Amniotic stem cell (primary cell): ENCODE measurements at places on chromosomes 1 and 21.

- DNase-seq: no peak
Observed at GRCh38 chr21:44370786-44371410, 17.5 kb downstream of the TRPM2 start.

GRCh38 chr1:201894343-201895119 is 5.8 kb downstream of the SHISA4 start:
- DNase-seq: no peak

DNA sequence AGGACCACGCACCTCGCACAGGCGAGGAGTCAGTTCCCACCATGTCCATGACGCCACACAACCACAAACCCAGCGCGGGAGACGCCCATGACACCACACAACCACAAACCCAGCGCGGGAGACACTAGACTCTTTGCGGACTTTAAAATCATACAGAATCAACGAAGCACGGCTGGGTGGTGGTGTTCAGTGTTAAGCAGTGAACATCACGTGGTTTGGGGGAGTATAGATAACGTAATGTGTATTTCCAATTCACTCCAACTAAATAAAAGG is 19.2 kb downstream of the PTTG1IP start:
- DNase-seq: no peak

DNA sequence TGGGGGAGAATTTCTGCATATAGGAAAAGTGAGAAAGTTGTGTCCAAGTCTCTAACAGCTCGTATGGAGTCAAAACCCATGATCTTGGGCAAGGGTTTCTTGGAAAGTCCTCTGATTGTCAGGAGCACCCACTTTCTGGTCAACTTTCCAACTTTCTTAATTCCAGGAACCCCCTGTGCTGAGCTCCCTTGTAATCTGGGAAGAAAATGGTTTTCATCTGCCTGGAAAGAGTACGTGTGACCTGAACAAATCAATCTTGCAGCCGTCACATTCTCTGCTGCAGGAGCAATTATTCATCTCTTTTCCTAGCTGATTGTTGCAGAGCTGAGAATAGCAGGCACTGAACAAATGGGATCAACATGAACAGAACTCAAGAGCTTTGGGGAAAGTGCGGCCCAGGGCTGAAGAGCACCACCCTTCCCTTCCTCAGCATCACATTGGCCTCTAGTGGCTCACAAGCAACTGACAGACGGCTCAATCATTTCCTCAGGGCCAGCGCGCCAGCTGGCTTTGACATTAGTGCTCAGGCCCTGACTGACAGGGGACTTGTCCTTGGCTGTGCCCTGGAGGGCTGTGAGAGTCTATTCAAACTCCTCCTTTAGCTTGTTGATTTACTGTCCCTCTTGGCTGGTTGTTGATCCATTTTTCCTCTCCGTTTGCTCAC is 295.2 kb downstream of the HLX start:
- DNase-seq: no peak

DNA sequence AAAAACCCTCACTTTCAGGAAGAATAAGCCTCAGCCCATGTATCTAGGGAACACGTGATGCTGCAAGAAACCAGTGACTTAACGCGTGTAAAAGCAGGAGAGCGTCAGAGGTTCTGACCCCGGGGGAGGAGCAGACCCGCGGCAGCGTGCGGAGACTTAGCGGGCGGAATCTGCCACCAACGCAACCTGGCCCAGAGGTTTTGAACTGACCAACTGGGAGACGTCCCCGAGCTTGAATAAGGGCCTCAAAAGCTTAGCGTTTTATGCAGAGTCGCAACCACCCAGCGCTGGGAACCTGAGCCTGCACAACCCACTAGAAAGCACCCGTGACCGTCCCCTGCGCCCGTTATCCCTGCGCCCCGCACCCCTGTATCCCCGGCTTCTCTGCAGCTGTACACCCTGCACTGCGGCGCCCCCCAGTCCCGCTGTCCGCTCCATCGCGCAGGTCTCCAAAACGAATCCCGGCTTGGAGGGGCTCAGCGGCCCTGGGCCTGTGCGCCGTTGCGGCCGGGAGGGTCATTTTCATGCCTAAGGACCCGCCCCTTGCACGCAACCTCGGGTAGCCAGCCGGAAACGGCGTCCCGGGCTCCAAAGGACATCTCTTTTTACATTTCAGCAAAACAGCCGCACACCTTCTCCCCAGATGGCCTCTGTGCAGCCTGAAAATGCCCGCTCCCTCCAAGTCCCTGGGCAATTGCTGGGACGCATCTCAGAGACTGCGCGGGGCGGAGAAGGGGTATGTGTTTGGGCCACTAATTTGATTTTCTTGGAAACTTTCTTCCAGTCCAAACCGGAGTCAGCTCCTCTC is 29.4 kb upstream of the TRIM17 start:
- no peak for DNase-seq

DNA sequence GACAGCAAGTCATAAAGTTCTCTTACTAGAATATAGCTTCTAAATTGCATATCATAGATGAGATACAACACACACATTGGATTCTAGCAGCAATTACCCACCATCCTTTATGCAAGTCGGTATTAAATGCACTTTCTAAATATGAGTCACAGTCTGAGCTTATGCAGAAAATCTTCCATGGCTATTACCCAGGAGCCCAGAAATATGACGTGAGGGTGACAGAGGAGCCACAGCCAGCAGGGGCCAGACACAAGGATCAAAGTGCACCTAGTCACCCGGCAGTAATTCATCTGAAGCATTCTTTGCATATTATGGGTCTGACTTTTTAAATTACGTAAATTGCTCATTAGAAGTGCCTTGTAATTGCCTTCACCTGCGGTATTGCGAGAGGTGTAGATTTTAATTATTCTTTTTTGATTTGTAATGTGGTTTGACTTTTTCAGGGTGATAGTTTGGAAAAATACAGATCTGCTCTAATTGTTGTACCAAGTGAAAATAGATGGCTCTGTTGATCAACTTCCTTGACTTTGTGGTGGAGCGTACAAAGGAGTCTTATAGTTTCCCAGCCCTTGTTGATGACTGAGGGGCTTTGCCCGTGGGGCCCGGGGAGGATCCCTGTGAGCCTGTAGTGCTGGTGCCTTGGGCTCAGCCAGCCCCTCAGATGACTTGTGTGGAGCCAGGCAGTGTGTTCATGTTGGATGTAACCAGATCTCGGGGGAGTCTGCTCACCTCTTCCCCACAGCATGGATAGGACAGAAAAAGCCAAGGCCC is 470.0 kb upstream of the VAMP3 start:
- DNase-seq: peak; percentile 36

GRCh38 chr1:52920791-52921291 is 699 bp downstream of the ECHDC2 start:
- no peak for DNase-seq

- no peak for DNase-seq
Observed at GRCh38 chr1:231421546-231421970, 529 bp downstream of the EGLN1 start.

- no peak for DNase-seq
Observed at GRCh38 chr1:94526152-94526980, 15.2 kb downstream of the F3 start.

- DNase-seq: peak; percentile 49
Observed at GRCh38 chr1:12177999-12178441, 11.2 kb downstream of the TNFRSF1B start.

DNA sequence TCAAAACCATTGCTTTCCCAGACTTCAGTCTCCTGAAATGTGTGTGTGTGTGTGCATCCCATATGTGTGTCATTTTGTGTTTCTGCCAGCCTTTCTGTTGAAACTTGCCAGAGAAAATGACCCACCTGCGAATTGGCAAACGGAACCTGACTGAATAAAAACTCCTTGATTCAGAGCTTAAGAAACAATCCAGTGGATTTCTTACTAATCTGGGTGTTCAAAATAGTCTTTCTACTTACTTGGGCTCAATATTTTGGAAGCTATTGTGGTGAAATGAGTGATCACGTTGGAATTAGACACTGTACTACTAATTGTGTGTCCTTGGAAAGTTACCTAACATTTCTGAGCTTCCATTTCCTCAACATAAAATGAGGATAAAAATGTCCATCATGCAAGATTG is 138.9 kb upstream of the ERG start:
- DNase-seq: no peak

DNA sequence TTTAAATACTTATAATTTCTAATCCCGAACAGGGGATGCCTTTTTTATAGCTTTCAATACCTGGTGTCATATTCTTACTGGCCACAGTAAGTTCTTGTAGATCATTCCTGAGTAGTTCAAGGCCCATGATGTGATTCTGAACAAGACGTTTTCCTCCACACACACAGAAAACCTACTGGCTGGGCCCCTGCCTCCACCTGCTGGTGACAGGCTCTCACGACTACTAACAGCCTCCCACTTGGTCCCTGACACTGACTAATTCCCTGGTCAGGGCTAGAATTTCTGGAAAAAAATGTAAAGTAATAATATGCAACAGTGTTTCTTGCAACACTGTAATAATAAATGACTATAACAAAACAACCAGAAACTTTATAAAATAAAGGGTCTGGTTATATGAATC is 50.4 kb upstream of the RIPK4 start:
- peak; percentile 26 for DNase-seq

- DNase-seq: no peak
Observed at GRCh38 chr1:234368320-234369032, 4.8 kb upstream of the COA6 start.

GRCh38 chr21:28767523-28767922 is 225.2 kb downstream of the LTN1 start:
- DNase-seq: no peak

- no peak for DNase-seq
Observed at GRCh38 chr21:26783466-26784195, 61.6 kb downstream of the ADAMTS1 start.

GRCh38 chr21:28771790-28772501 is 220.7 kb downstream of the LTN1 start:
- DNase-seq: peak; percentile 42

- DNase-seq: no peak
Observed at GRCh38 chr1:209759829-209760359, 4.0 kb downstream of the TRAF3IP3 start.

GRCh38 chr1:110508028-110508940 is 10.7 kb downstream of the KCNA10 start:
- no peak for DNase-seq

GRCh38 chr1:234889643-234890042 is 239.0 kb downstream of the TOMM20 start:
- DNase-seq: no peak

GRCh38 chr1:104991702-104992101 is 1242.0 kb downstream of the AMY1C start:
- DNase-seq: no peak

- no peak for DNase-seq
Observed at GRCh38 chr1:228156515-228156881, 6.8 kb downstream of the GJC2 start.

DNA sequence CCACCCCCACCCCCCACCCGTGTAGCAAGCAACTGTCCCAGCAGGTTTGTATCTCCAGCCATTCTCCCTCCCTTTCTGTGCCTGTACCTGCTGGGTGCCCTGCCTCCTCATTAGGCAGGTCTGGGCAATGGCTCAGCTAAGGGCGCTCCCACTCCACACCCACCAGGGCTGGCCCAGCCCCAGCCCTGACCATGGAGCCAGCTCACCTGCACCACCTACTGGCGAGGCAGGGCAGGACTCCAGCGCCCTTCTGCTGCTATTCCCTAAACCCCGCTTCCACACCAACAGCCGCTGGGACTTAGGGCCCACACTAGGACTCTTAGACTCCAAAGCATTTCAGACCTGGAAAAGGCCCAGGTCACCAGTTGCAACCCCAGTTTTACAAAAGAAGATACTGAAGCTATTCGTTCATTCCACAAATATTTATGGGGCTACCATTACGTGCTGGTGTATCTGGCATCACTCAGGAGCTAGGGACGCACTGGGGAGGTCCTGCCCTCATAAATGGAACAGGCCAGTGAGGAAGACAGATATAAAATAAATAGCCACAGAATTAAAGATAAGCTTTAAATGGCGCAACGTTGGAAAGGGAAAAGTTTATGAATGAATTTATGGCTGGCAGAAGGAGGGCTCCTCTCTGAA is 24.0 kb downstream of the PGLYRP3 start:
- DNase-seq: no peak

GRCh38 chr1:36643371-36644270 is 160.9 kb upstream of the CSF3R start:
- DNase-seq: no peak
